ENCODE measurements at places on chromosomes 12 and 14. TPM values are rescaled to one million over a fixed set of nuclear protein-coding genes. Genes with fewer than 3 reads are reported as not detected.

DNA sequence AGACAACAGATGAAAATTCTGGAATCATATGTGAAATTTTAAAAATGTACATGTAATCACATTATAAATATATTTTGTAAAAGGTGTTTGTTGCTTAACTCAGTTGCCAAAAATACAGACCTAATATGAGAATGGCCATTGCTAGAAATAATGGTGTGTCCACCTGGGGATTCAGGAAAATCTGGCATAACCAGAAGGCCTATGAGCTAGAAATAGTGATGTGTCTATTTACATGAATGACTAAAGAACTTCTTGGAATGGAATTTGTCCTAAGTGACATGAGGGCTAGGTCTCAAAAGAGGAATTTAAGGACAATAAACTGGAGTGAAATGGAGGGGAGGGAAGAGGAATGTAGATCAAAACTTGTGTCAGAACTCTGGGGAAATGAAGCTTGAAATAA lies 126.4 kb downstream of the PTPRR start:
- no peak for DNase-seq

The PSME2 gene
- total RNA-seq, result 175 TPM

DNA sequence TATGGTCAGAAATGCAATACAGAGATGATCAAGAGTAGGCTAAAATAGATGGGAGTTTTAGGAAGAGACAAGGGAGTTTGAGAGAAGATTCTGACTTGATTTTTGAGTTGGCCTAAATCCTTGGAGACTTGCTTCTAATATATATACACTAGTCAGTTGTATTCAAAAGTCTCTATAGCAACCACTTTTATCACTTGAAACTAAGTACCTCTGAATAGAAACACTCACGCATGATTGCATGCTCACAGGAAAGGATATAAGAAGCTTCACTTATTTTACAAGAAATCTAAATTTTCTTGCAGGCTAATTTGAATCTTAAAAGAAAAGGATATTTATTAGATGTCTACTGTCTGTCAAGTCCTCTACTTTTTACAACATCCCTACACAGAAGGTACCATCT lies 316.8 kb downstream of the SNAPC1 start:
- no peak for DNase-seq

The AICDA gene
- not detected for total RNA-seq

GRCh38 chr14:34098045-34098984 lies 147.4 kb upstream of the EGLN3 start:
- DNase-seq, result no peak

DNA sequence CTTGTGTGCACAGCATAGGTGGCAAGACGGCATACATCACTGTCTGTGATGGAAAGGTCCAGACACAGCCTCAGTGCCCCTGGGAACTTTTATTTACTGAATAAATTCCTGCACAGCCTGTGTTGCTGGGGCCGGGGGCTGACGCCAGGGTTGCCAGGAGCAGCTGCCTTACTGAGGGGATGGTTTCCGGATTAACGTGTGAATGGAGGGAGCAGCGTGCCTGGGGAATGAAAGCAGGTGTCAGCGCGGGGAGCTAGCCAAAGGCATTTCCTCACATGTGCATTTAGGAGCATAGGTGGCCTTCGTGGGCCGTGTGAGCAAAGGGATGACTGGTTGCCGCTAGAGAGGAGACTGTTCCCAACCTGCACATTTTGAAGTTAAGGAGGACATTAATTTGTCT lies 41.6 kb downstream of the SFSWAP start:
- no peak for DNase-seq

The KLRD1 gene
- total RNA-seq, result 0.20 TPM

The KANSL2 gene
- 61.3 TPM for total RNA-seq

DNA sequence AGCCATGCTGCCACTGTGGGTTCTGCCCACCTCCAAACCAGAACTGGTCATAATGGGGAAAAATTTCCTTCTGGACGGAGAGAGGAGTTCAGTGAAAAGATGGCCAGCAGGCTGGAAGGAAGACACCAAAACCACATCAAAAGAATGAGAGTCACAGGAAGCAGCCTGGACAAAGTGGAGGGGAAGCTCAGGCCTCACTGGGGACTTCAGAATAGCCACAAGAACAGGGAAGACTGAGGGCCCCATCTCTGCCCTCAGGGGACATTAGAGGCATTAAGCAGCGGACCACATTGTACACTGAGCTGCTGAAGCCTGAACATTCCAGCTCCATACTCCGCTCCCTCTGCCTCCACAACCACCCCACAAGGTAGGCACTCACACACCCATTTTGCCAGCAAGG lies 119.6 kb upstream of the COCH start:
- DNase-seq, result no peak

DNA sequence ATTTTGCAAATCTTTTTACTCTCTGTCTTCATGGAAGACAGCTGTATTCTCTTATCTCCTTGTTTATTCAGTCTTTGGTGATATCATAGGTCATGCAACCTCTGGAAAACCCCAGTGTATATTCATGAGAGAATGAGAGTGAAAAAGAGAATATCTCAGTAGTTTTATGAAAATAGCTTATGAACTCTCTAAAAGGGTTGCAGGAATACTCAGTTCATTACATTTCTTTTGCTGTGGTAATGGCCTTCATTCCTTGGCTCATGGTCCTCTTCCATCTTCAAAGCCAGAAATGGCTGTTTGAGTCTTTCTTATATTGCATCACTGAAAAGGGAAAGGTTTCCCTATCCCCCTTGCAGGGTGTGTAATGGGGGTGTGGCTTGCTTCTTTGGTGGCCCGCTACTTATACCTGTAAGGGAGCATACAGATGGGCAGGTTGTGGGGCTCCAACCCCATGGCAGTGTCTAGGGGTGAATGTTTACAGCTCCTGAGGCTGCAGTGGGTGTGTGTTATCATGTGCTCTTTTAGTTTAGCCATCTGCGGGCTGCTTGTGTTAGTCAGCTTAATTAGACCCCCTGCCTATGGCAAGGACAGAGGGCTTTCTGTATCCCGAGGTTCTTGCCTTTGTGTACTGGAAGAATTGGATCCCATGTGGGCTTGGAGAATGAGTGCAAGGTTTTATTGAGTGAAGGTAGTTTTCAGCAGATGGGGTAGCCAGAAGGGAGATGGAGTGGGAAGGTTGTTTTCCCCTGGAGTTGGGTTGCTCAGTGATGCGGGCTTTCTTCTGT lies 150.2 kb downstream of the CCDC91 start:
- DNase-seq, result peak; percentile 10

GRCh38 chr14:102776761-102777710 lies at the start of gene TRAF3:
Gene TRAF3, plus strand, starts transcription at chr14:102777449. Its CDS starts 92,753 bp downstream, at chr14:102870202.
- DNase-seq, result peak; percentile 33

DNA sequence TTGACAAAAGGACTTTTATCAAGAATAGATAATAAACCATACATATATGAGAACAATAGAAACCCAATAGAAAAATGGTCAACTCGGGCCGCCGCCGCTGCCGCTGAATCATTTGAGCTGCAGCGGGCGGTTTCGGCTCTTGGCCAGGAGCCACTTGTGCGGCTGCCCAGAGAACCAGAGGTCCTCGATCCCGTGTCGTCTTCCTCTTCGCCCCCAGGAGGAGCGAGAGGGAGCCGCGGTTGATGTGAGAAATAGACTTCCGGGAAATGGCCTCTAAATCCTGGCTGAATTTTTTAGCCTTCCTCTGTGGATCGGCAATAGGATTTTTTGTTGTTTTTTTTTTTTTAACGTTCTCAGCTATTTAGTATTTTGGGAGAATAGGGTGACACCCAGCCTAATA lies 44.8 kb downstream of the CPSF6 start:
- no peak for DNase-seq

DNA sequence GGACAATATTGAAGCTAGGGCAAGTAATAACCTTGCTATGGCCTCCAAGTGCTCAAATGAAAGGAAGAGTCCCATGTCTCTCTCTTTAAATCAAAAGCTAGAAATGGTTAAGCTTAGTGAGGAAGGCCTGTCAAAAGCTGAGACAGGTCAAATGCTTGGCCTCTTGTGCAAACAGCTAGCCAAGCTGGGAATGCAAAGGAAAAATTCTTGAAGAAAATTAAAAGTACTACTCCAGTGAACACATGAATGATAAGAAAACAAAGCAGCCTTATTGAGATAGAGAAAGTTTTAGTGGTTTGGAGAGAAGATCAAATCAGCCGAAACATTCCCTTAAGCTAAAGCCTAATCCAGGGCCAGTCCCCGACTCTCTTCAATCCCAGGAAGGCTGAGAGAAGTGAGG lies 84.1 kb upstream of the PLEKHA5 start:
- no peak for DNase-seq

The PLEKHD1 gene
- total RNA-seq, result under 0.01 TPM

GRCh38 chr12:96354844-96355534 lies 45.2 kb downstream of the CDK17 start:
- DNase-seq, result no peak

GRCh38 chr12:121628037-121628436 lies 1.7 kb downstream of the ORAI1 start:
- no peak for DNase-seq

Data from pulmonary artery endothelial cell (primary cell).